Activated T-helper 1 cell treated with anti-CD3 and anti-CD28 coated beads, Interleukin-12 subunit alpha, Interleukin-12 subunit beta, Interleukin-2, Interleukin-4 antibody, amounts not matched to agents 30 ng/mL and 10 ng/mL and 1 ng/mL, durations not matched to agents 14 hours and 24 hours and 36 hours (primary cell): ENCODE measurements at places on chromosomes 2 and 18.

DNA sequence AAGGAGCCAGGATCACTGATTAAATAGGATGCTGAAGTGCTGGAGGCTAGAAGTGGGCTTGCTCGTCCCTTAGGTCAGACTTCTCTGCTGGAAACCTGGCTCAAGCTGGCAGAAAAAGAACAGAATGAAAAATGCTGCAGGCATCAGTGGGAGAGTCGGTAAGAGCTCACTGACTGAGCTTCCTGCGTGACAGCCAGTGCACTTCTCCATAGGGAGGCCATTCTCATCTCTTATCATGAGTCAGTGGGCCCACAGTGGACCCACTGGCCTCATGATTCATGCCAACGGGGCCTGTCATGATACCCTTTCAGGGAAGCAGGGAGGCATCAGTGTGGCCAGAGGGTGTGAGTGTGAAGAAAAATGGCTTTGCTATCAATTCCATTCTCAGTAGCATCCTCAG is 498.2 kb downstream of the PTPRM start:
- no peak for DNase-seq

DNA sequence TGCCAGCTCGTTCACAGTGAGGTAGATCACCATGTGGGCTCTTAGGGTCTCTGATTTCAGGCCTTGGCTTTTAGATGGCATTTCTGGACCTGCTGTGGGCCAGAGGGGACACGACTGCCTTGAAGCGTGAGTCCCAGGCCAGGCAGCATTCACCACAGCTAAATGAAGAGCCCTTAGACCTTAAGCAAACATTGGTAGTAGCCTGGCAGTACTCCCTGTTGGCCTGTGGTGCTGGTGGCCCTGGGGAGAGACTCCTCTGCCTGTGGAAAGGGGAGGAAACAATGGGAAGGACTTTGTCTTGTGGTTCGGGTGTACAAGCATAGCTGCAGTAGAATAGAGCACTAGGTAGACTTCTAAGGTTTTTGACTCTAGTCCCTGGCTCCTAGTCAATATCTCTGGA is 456.0 kb upstream of the DCC start:
- DNase-seq = no peak

DNA sequence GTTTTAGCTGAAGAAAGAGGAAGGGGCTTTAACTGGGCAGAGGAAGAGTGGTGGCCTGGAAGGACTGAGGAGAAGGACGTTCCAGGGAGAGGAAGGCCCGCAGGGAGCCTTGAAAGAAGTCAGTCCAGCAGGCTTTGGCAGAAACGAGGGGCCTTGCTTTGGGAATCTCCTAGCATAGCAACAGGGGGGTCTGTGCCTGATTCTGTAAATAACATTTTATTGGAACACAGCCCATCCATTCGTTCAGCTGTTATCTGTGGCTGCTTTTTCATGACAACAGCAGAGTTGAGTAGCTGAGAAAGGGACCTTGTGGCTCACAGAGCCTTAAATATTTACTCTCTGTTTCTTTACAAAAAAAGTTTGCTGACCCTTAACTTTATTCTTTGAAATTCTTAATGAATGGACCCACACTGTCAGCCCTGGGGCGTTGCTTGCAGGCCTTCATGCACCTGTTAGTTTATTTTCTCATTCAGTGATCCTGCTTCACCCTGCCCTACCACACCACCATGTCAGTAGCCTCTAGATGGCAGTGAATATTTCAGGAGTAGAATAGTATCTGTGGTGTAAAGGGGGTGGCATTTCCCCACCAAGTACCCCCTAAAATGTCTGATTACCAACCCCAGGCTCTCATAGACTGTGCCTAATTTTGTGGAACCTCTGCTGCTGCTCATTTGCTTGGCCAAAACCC is 61.0 kb downstream of the MGAT5 start:
- DNase-seq = no peak

GRCh38 chr2:27993402-27993787 is 102.9 kb downstream of the BABAM2 start:
- DNase-seq = no peak

- DNase-seq = no peak
Observed at GRCh38 chr2:199875400-199875799, 24.4 kb upstream of the FTCDNL1 start.

DNA sequence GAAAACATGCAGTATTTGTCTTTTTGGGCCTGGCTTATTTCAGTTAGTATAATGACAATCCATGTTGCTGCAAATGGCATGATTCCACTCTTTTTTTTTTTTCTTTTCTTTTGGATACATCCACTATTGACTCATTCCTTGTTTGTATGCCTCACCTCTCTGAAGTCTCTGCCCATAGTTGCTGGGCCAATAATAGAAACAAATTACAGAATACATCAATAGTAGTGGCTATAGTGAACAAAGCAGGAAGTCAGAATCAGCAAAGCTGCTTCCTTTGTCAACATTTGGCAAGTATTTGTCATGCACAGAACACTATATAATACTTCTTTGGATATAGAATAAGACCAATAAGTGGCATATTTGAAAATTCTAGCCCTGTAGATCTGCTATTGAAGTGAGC is 609.7 kb downstream of the STK39 start:
- no peak for DNase-seq

DNA sequence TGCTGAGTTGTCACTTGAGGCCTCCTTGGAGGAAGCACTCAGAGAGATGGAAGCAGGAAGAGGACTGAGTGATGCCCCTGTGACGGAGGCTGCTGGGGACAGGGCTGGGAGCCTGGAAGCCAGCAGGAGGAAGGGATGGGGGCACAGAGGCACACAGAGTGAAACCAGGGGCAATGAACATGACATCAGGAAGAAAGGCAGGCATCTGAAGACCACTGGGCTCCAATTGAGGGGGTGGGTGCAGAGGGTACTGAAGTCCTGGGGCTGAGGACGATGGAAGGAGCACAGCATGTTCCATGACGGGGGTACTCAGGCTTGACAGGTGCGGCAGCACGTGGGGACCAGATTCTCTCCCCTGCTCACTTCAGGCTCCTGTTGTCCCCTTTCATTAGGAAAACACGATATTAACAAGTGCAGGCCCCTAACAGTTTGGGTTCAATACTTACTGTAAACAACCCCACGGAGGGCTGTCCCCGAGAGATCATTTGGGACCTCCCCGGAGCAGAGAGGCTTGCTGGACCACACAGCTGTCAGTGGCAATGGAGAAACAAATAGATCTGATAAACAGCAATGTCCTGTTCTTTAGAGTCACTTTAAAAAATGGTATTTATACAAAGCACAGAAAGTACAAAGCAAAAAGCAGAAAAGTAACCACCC is 8.7 kb downstream of the INPP5D start:
- no peak for DNase-seq
